ENCODE measurements at places on chromosomes 6 and 20.

DNA sequence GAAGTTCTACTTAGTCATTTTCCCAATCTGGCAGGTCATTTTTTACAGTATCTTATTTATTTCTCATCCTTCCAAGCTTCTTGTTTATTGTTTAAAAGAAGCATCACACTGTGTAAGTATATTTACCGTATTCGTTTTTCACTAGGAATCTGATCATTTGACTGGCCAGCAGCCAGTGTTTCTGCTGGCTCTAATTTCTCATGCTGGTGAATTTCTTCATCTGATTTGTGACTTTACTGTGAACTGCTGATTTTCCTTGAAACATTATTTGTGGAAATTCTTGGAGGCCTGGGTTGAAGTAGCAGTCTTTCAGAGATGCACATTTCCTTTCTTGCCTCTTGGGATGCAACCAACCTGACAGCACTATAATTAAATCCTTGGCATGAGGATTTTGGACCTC is 65.9 kb downstream of the PREP start:
- DNase-seq, result no peak

- DNase-seq, result peak; percentile 52
Measured at GRCh38 chr6:26197636-26197932, 110.4 kb downstream of the HFE start.

DNA sequence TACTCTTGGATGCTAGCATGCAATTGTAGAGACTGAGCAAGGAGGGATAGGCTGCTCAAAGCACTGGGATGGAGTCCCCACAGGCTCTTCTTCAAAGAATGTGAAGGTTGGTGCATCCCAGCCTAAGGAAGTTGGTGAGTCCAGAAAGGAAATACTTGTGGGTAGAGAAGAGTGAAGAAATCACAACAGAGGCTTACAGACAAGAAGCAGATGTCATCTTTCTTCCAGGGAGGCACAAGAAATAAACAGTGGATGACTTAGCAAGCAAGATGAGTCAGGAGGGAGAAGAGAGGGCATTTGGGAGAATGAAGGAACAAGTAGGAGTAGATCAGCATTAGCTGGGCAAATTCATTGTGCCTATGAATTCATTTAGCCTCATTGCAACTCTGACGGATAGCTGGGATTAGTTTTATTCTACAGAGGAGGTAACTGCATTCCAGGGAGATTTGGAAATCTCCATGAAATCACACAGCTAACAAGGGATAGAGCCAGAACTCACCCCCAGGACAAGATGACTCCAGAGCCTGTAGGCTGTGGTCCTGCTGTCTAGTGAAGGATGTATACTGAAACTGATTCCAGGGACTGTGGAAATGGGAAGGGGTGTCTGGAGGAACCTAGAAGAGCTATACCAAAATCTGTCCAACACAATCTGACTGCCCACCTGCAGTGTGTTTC is 125.8 kb upstream of the SPTLC3 start:
- peak; percentile 95 for DNase-seq

GRCh38 chr6:44039839-44040350 is 87.4 kb downstream of the MRPL14 start:
- no peak for DNase-seq

DNA sequence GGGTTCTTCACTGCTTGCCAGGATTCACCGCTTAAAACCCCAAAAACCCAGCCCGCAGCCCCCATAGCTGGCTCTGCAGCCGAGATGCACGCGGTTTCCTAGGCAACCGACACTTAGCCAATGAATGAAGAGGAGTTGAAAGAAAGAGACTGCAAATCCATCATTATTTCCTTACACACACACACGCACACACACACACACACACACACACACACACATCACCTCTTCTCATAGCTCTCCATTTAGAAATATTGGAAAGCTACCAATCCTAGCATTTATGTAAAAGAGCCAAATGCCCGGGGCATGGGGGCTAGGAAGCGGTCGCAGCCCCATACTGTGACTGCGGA is 3.4 kb upstream of the TUBB2B start:
- DNase-seq, result no peak

- peak; percentile 82 for DNase-seq
Measured at GRCh38 chr20:13723011-13723410, 61.7 kb downstream of the ESF1 start.

- DNase-seq, result no peak
Measured at GRCh38 chr6:42393339-42393738, 58.4 kb downstream of the TRERF1 start.

- DNase-seq, result no peak
Measured at GRCh38 chr20:363319-364078, 16.6 kb downstream of the NRSN2 start.

GRCh38 chr6:128672023-128672422 is 151.6 kb upstream of the PTPRK start:
- DNase-seq, result no peak

DNA sequence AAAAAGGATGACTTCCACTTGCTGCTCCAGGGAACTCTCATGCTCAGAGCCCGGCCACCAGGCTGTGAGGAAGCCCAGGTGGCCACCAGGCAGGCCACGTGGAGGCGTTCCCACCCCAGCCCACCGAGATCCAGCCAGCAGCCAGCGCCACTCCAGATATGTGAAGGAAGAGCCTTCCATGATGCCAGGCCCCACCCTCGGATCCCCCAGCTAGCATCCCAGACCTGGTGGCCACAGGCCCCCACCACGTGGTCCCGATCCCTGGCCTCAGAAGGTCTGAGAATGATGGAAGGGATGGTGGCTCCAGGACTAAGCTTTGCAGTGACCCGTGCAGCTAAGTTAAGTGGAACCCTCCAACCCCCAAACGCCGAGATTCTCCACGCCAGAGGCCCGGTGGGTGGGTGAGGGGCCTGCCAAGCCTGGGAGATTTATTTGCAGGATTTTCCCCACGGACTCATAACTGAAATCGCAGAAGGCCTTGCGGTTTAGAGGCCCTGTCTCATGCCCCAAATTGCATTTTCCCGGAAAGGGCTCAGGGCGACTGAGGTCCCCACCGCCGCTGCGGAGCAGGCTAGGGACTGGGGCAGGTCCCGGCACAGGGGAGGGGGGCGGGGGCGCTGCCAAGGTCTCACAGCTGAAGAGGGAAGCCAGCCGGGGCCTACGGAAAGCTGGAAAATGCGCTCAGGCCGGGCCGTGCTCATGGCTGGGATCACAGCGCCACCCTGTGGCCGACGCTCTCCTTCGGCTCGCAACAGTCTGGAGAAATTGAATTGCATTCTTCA is 31.1 kb upstream of the CST7 start:
- DNase-seq, result peak; percentile 61

- DNase-seq, result peak; percentile 67
Measured at GRCh38 chr6:166361077-166361429, 18.7 kb upstream of the SFT2D1 start.

DNA sequence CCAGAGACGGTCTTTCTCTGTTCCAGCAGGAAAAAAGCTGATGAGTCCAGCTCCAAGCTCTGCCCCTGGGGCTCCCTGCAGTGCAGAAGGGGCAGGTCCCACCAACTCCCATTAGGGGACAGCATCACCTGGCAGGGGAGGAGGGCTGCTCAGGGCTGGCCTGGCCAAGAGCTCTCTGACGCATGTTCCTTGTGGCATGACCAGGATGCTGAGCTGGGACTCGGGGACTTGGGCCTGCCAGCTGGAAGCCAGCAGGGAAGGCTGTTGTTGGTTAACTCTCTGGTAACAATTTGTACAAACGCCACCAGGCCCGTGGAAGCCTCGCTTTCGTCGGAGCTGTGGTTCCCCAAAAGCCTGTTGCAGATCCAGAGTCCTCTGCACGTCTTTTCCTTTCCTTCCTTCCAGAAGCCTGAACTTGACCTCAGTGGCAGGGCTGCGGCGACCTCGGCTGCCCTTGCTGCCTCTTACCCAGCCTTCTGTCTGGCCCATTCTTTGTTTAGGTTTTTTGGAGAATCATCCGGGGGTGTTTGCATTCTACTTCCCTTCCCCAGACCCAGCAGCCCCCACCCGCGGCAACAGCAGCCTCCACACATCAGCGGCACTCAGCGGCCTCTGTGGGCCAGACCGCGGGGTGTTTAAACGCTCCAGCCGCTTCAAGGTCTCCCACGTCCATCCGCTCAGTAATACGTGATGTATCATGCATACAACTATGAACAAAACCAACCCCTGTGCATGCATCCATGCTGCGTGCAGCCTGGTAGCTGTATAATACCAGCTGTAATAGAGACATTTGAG is 63.3 kb downstream of the GNAS-AS1 start:
- no peak for DNase-seq

DNA sequence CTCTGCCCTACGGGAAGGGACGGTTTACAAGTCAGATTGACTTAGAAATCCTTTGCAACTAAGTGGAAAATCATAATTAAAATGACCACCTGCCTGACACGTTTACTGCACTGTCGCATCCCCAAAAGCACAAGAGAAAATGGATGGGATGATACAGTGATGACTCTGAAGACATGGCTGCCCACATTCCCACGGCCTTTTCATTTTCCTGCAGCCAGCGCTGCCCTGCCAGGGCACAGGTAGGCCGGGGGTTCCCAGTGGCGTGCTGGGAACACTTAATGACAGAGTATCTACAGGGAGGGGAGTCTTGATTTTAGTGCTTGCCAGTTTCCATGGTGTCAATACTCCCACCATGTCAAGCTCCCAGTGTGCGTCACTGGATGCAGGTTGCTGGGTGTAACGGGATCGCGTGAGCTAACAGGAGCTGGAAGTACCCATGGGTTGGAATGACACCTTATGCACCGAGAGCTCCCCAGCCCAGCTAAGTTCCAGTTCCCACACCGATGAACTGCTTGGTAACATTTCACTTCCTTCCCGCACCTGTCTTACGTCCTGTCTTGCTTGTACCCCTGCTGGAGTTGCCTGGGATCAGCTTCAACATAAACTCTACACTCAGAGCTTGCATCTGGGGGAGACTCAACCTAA is 129.0 kb downstream of the ANKRD60 start:
- no peak for DNase-seq

GRCh38 chr6:159821122-159821521 is 21.0 kb downstream of the PNLDC1 start:
- DNase-seq, result no peak

DNA sequence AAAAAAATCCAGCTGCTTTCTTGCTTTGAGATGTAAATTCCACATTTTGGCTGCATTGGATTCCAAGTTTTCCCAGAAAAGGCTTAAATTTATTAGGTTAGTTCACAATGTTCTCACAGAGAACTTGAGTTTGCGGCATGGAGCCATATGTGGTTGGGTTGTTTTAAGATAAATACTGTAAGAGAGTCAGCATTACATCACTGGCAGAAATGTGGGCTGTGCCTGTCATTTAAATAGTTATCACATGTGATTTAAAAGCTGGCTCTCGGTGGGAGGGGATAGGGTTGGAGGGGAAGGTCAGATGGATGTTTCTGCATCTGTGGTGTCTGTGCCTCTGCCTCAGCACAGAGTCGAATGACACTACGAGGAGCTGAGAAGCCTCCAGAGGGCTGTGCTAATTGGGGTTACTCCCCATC is 73.8 kb upstream of the SCP2D1 start:
- peak; percentile 98 for DNase-seq

DNA sequence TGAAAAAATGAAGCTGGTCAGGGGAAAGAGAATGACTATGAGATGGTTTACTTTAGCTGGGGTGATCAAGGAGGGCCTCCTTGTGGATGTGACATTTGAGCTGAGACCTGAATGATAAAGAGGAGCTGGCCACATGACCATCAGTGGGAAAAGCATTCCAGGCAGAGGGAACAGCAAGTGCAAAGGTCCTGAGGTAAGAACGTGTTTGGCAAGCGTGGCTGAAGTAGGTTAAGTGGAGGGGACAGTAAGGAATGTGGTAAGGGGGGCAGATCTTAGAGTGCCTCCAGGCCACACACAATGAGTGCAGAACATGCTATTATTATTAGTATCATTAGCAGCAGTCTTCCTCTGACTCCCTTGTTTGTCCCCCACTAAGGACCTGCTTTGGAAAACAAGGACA is 92.6 kb downstream of the KCNB1 start:
- no peak for DNase-seq

GRCh38 chr6:6368040-6368683 is 47.7 kb upstream of the F13A1 start:
- no peak for DNase-seq

DNA sequence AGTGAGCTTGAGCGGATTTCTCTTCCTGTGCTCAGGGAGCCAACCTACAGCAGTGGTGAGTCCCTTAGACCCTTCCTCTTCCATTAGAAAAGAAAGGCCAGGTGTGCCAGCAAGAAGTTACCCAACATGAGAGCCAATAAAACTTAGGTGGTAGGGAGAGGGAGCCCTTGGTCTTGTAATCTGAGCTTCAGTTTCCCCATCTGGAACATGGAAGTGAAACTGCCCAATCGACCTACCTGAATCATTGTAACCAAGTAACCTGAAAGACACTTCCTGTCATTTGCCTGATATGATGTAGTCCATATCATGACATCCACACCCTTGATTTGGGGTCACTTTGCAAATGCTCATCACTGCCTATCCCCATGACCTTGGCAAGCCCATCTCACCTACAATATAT is 66.4 kb downstream of the MDGA1 start:
- no peak for DNase-seq

DNA sequence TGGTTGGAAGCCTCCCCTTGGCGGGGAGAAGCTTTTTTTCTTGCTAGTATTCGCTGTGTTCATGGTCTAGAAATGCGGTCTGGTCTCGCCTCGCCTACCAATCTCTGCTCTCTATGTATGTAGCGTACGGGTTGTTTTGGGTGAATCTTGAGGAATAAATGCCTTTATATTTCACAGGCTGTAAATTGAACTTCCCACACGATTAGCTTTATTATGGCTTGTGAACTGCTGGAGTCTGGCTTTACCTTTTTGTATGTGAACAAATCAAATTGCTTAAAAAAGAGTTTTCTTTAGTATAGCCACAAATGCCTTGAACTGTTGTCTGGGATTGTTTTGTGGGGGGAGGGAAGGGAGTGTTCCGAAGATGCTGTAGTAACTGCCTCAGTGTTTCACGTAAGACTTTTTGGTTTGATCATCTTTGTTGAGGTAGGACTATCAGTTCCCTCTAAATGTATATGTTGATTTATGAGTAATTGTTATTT is 2.2 kb downstream of the INSM1 start:
- no peak for DNase-seq

DNA sequence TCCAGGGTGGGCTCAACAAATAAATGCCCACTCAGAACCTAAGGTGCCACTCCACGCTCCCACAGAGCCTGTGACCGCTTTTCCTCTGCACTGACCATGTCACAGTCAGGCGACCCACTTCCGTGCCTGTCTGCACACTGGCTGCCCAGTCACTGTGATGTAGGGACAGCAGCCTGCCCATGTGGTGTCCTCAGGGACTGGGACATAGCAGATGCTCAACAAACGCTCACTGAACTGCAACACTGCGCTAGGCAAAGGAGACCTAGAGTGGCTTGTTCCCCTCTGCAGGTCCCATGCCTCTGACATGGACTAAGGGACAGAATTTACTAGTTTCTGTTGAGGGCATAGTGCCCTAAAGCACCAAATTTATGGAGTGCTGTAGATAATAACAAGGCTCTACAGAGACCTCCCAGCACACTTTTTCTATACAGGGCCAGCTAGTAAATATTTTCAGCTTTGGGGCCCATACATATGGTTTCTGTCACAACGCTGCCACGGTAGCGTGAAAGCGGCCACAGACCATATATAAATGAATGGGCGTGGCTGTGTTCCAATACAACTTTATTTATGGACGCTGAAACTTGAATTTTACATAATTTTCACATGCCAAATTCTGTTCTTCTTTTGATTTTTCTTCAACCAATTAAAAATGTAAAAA is 57.8 kb upstream of the MRPS10 start:
- DNase-seq, result no peak

GRCh38 chr6:105603788-105604586 is 201.1 kb upstream of the PREP start:
- DNase-seq, result peak; percentile 98

- no peak for DNase-seq
Measured at GRCh38 chr6:51830666-51831065, 256.7 kb downstream of the PKHD1 start.

All from fibroblast of villous mesenchyme (primary cell).